NCI-H526 treated with DMSO at 0.1 percent for 48 hours (cell line): ENCODE measurements at places on chromosomes 11 and 22.

DNA sequence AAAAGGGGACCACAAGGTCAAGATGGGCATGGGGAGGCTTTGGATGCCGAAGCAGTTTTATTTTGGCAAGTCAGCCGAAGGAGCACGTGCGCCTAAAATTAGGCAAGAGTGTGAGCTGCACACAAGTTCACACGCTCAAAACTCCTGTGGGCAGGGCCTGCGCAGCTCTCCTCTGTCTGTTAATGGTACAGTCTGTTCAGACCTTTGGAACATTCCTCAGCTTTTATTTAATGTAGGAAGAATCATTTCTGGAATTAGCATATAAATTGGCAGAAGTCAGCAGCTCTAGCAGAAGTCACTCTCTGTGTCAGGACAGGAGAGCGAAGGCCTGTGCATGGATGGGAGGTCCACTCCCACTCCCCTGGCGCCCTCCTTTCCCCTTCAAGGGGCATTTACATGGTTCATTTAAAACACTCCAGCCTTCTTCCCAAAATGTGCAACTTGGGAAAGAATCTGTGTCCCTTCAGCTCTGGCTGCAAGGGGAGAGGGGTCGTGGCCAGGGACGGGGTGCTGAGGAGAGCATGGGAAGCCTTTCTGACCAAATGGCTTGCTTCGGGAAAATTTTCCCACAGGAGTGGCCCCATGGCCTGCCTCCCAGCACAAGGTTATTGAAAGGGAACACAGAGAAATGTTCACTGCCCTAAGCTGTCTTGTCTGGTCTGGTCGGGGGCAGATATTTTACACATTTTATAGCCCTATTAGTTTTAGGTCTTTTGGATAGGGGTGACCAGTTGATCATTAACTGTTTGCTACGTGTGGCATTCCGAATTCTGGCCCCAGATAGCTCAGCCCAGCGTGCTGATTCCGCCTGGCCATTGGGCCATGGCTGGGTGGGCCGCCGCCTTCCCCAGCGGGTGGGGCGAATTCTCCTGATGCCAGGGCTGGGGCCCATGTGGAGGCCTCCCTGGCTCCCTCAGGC, 43.9 kb upstream of the SMIM38 start:
- DNase-seq, result no peak

- no peak for DNase-seq
Observed at GRCh38 chr11:105033781-105034180, 1.2 kb downstream of the CASP1 start.

GRCh38 chr11:95925011-95925410, 1.1 kb upstream of the MTMR2 start:
- no peak for DNase-seq

- peak; percentile 73 for DNase-seq
Observed at GRCh38 chr11:73143126-73143838, 1.2 kb upstream of the FCHSD2 start.

- no peak for DNase-seq
Observed at GRCh38 chr22:44309137-44309536, 3.6 kb downstream of the SHISAL1 start.
